ENCODE measurements at places on chromosomes 2 and 18.

DNA sequence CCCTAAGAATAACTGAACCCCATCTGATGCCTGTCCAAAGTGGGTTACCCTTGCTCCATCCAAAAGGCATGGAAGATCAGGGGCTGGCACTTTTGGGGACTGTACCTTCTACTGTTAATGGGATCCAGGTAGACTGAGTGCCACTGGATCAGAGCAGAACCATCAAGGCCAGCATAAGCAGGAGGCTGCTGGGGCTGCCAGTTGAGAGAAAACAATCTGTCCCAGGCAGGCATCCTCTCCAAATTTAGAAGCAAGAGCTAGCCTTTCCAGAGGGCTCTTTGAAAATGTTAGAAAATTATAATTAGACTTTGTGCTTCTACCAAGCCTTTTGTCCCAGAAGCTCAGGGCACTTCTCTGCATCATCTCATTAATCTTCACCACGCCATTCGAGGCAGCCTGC is 245.6 kb downstream of the CDH20 start:
- DNase-seq, result no peak

- DNase-seq, result no peak
Observed at GRCh38 chr2:174996622-174997021, 8.6 kb downstream of the CHN1 start.

DNA sequence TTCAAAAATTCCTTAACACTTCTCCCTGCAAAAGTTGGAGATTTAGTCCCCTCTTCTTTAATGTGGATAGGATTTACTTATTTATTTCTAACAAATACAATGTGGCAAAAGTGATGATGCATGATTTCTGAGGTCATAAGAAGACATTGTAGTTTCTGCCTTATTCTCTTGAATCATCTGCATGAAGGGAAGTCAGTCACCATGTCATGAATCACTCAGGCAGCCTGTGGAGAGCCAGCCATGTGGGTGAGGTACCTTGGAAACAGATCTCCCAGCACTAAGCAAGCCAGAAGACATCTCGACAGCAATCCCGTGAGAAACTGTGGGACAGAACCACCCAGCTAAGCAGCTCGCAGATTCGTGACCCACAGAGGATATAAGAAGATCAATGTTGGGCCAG is 2.7 kb upstream of the ZC3H8 start:
- DNase-seq, result no peak

- DNase-seq, result no peak
Observed at GRCh38 chr18:46046126-46046525, 25.9 kb downstream of the PSTPIP2 start.

DNA sequence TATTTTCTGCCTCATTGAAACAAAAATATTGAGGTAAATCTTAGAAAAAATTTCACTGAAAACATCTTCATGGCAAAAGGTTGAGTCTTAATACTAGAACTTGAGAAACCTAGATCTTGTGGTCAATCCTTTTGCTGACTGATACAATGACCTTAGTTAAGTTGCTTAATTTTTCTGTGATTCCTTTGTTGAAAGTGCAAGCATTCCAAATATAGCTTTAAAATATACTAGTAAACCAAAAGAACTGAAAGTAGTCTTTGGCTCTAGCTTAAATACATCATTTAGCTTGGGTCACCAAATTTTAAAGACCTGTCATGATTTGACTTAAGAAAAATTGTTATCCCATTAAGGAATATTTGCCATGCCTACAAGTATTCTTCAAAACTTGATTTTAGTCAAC is 16.7 kb downstream of the BMP10 start:
- no peak for DNase-seq

DNA sequence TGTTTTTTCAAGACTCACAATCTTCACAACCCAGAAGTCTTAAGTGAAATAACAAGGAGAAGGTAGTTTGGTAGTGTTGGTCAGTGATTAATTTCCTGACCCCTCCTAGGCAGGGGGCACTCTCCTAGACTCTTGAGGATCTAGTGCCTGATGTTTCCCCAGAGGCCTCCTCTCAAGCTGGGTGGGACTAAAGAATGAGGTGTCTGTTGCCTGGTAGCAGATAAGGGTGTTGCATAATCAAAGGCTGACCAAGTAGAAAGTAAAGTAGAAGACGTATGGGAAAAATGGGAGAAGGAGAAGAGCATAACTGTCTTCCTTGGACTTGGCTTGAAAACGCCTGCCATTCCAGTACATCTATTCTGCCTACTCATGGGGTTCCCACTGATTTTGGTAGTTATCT is 37.8 kb downstream of the VIT start:
- no peak for DNase-seq

GRCh38 chr2:205283736-205284270 is 398.5 kb upstream of the NRP2 start:
- DNase-seq, result no peak

DNA sequence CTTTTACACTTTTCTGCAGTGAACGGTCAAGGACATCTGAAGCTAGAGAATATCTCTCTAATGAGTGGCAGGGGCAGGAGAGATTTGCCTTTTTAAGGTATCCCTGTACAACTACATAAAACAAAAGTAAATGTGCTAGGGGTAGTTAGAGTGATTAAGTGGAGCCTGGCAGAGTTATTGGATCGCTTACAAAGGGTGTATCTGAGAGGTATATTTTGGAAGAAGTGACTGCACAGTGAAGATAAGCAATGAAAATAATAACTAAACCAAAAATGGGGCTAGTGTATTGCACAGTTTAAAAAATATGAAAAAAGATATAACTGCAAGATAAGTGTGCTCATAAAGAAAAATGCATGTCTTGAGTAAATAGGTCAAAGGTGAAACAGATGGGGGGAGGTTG is 193.5 kb upstream of the EPC2 start:
- DNase-seq, result no peak

- no peak for DNase-seq
Observed at GRCh38 chr2:15818881-15819280, 121.5 kb upstream of the MYCN start.

DNA sequence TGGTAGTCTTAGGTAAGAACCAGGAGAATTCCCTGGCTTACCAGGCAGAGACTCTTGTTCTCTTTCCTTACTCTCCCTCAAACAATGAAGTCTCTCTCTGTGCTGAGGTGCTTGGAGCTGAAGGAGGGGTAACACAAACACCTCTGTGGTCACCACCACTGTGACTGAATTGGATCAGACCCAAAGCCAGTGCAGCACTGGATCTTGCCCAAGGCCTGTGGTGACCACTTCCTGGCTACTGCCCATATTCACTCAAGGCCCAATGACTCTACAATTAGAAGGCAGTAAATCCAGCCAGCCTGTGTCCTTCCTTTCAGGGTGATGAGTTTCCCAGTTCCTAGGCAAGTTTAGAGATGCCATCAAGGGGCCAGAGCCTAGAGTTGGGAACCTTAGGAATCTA is 706.8 kb downstream of the SLC4A3 start:
- no peak for DNase-seq

DNA sequence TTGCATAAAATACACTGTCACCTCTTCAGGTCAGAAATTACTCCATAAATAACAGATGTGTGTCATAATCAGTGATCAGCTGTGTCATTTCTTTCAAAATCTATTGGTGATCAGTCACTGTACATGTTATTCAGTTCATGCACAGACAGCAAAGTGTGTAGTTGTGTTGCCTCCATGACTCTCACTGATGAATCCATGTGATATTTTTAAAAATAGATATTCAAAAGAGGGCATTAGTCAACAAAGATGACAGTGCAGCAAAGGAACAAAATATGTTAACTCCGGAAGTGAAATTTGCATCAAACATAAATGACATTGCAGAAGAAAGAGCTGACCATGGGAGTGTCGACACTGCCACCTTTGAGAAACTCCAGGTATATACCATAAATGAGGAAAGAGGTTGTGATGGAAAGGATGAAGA is 17.1 kb upstream of the MCM6 start:
- no peak for DNase-seq

DNA sequence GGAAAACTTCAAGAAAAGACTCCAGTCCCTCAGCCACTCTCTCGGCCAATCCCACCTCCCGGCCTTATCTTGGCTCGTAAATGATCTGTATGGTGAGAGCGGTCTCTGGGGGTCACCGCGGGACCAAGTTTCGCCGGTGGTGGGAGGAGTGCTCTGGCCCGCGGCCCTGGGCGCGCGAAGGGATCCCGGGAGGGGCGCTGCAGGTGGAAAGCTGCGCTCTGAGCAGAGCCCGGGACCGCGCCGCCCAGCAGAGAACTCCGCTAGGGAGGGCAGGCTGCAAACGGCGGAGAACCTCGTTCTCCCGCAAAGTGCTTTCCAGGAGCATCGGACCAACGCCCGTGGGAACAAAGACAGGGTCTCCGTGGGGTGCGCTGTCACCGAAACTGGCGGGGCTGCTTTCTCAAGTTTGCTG is 622 bp downstream of the LRP2 start:
- no peak for DNase-seq

- DNase-seq, result no peak
Observed at GRCh38 chr18:48028081-48028480, 97.6 kb upstream of the SMAD2 start.

DNA sequence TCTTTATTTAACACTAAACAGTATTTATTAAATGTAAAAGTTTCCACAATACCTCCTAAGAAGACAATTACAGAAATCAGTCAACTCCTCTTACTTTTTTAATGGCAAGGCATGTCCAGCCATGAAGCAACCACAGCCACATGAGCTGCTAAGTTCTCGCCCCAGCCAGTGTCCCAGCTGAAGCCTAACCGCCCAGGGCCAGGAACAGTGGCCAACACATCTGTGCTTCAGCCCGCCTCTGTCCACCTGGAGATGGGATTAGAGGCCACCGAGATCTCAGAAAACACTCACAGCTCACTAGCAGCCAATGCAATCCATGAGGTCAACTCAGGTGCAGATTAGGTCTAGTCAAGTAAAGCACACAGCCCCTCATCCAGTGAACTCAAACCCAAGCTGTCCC is 40.2 kb downstream of the PID1 start:
- no peak for DNase-seq

DNA sequence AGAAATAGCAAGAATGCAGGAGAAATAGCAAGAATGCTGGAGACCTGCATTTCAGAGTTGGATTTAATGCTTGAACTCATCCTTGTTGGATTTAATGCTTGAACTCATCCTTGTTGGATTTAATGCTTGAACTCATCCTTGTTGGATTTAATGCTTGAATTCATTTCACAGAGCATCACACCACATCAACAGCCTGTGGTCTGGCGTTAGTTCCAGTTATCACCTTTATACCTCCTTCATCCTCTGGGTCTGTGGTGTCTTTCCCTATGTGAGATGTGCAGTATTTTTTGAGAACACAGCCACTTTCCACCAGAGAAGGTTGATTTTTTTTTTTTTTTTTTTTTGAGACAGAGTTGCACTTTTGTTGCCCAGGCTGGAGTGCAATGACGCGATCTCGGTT is 546.4 kb upstream of the SOX11 start:
- no peak for DNase-seq

- DNase-seq, result no peak
Observed at GRCh38 chr2:170381678-170382077, 203.7 kb downstream of the MYO3B start.

DNA sequence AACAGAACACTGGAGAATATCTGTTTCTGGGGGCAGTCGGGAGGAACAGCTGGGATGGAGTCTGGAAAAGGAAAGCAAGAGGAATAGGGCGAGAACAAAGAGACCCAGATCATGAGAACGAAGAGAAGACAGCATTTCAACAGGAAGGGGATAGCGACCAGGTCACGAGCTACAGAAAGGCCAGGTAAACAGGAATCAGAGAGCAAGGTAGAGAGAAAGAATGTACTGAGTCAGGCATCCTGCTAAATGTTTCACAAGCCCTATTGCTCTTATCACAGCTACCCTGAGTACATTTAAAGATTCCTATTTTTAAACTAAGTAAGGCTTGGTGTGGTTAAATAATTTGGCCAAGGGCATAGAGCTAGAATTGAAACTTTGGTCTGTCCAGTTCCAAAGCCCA is 254.9 kb upstream of the RAB12 start:
- DNase-seq, result no peak

DNA sequence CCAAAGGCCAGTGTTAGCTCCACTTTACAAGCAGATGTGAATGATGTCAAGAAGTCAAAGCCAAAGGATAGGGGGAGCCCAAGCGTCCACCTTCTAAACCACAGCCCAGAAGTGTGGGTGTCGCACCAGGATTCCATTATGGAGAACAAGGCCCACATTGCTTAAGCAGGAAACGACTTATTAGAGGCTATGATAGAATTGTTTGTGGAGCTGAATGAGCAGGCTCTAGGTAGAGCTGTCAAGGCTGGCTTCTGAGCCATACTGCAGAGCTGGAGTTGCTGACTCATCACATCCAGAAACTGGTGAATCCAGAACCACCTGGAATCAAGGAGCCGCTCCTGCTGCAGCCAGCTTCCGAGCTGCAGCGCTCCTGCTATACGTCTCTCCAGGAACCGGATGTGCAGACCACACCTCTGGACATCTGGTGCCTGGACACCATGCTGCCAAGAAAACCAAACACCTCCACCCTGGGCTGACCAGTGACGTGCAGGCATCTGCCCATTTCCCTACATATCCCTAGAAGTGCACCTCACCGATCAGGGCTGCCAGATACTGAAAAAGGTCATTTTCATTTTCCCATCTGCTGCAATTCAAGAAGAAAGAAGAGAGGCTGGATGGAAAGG is 6.2 kb upstream of the TWIST2 start:
- DNase-seq, result no peak

DNA sequence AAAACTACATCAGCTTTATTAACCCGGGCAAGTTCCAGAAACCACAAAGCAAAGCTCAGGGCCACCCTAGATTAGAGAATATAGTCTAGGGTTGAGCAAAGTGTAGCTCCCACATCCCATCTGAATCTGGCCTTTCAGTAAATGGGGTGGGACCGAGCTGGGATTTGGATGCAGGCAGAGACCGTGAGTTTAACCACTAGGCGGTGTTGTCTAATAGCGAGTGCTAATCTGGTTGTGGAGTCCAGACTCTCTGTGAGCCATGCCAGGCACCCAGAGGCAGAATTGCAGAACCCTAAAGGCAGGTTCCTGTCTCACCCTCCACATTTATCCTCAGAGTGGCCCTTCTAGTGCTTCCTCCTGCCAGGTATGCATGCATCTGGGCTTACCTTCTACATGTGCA is 435.9 kb downstream of the TSN start:
- no peak for DNase-seq

DNA sequence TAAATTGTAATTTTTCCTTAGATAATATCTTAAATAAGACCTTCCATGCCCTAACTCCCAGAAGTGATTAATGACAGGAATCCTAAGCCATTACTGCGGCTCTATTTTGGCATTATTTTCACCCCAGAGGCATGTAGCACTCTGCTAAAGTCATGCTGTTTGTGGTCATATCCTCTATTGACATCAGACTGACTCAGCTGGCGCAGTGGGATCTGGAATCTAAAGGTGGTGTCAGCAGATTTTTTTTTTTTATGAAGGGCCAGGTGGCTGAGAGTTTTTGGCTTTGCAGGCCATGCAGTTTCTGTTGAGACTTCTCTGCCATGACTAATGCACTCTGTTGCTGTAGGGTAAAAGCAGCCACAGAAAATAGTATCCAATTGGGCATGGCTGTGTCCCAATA is 64.1 kb upstream of the ACVR1C start:
- DNase-seq, result no peak

- DNase-seq, result no peak
Observed at GRCh38 chr2:11286749-11287148, 57.7 kb downstream of the ROCK2 start.

DNA sequence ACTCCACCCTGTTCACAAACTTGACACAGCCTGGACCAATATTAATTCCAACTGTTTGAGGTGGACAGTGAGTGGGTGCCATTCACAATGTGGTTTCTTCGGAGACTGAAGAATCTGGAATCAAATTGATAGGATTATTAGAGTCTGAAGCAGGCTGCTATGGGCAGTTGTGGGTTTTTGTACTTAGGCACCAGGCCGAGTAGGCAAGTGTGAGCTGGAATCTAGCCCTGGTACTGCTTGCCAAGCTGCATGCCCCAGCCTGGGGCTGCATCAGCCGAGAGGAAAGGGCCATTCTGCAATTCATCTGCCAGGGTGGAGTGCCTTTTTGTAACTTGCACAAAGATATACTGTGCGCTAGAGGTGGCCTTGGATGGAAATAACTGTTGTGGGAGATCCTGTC is 654.7 kb upstream of the FANCL start:
- DNase-seq, result no peak
